ENCODE measurements at places on chromosomes 7 and 10.

GRCh38 chr7:148954766-148955165, 70.7 kb upstream of the EZH2 start:
- no peak for DNase-seq

- DNase-seq, result no peak
Observed at GRCh38 chr10:6423413-6424170, 156.5 kb downstream of the PRKCQ start.

- peak; percentile 90 for DNase-seq
Observed at GRCh38 chr7:73308074-73308664, 457 bp downstream of the NSUN5 start.

DNA sequence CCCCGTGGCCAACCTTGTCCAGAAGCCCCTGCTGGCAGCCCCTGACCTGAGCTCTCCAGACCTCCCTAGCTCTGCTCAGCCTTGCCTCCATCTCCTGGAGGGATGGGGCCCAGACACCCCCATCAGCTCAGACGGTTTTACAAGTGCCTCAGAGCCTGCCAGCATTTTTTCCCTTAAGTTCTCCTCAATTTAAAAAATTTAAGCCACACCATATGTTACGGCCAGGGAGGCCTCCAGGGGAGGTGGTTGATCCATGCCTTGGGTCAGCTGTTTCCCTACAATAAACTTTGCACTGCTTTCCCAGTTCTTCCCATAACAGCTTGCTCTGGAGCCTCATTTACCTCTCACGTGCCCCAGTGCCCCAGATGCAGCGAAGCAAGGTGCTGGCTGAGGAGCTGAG, 143.5 kb downstream of the RGS10 start:
- DNase-seq, result peak; percentile 54

DNA sequence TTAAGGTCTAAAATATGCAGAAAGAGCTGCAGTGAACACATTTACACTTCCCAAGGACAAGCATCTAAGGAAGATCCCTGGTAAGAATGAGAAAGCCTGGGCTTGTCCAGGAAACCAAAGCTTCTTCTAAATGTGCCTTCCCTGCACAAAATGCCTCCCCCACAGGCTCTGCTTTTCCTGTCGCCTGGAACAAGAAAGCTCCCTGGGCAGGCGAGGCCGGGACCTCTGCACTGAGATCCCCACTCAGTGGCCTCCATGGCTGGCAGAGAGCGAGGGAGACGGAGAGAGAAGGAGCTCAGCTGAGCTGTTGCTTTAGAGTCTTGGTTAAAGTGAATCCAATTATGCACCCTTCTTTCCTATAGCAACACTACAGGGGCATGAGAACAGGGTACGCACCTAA, 75.6 kb downstream of the AMZ1 start:
- DNase-seq, result peak; percentile 61

GRCh38 chr10:52314822-52315552, 906 bp downstream of the DKK1 start:
- peak; percentile 76 for DNase-seq

DNA sequence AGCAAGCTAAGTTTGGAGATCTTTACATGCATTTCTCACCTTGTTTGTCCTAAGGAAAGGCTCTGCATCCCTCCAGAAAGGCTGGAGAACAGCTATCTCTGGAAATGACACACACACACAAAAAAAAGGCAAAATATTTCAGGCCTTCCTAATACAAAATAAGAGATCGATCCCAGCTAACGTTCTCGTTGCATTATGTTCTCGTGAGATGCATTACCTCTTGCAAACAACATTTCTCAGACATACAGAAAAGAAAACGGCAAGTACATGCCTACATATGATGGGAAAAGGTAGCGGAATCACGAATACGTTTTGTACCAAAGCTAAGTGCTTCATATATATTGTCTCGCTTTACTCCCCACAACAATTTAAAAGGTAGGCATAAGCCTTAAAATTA, 488 bp downstream of the MTERF1 start:
- no peak for DNase-seq

- DNase-seq, result peak; percentile 76
Observed at GRCh38 chr7:5420881-5421713, 2.5 kb downstream of the TNRC18 start.
